ENCODE measurements at places on chromosomes 1 and 21.

- DNase-seq, result no peak
Measured at GRCh38 chr1:219185486-219186117, 11.9 kb downstream of the LYPLAL1 start.

- no peak for DNase-seq
Measured at GRCh38 chr1:181485287-181486097, 2.2 kb downstream of the CACNA1E start.

DNA sequence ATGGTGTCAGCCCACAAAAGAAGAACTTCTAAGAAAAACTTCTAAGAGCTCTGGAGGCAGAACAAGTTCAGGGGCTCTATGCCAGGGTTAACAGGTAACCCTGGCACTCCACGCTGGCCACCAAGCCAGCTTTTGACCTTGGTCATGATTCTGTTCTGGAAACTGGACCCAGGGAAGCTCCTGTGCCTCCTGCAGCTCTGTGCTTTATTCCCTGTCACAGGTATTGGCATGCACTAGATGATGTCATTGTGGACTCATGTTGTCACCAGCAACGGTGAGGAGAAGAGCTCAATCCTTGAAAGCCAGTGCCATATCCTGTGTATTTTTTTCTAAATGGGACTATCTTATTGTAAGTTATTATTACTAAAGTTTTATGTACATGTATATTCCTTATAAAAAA, 56.7 kb upstream of the GCLM start:
- no peak for DNase-seq

GRCh38 chr1:160351629-160352028, 8.4 kb downstream of the NCSTN start:
- DNase-seq, result no peak

GRCh38 chr1:228861832-228862180, 126.5 kb downstream of the RHOU start:
- no peak for DNase-seq

- DNase-seq, result no peak
Measured at GRCh38 chr1:93628681-93629080, 53.0 kb downstream of the BCAR3 start.

DNA sequence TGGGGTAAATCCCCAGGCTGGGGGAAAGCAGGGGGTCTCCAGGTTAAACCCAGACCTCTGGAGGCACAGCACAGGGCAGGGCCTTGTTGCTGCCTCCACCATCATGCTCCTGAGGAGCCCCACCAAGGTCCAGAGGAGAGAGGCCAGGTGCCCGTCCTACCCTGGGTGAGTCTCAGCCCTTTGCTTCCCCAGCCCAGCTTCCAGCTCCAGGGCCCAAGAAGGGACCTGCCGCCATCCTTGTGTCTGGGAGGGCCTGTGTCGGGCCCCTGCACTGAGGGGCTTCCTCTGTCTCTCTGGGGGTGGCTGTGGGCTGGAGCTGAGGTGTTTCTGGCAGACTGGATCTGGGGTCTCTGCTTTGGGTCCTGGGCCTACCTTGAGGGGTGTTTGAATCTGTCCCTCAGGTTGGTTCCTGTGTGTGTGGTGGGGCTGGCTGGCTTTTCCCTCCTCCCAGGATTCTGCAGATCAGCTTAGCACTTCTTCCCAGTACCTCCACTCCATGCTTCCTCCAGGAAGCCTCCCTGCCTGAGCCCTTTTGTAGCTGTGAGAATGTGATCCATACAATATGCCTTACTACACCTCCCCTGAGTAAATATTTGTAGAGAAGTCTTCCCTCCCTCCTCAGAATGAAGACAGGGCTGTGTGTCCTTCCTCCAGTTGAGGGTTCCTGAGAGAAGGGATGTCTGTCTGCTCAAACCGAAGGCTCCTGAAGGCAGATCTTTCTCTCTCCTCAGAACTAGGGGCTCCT, 6.2 kb downstream of the GPR3 start:
- DNase-seq, result no peak
